A549 treated with RU486 at 1 μM for 4 hours (cell line): ENCODE measurements at places on chromosomes 6 and 20. TPM values are rescaled to one million over a fixed set of nuclear protein-coding genes. Genes with fewer than 3 reads are reported as not detected.

Gene APMAP
- 145 to 166 TPM (median 162 TPM) in 5 replicates for total RNA-seq

Gene DEF6
- total RNA-seq: 0.05 to 0.08 TPM (median 0.06 TPM) in 4 of 5 replicates, not detected in the other

Gene TCF15
- total RNA-seq: not detected in 5 replicates

Gene C6orf58
- total RNA-seq: 0.13 to 0.33 TPM (median 0.13 TPM) in 3 of 5 replicates, not detected in the others

Gene ULBP2
- 2.7 to 4.2 TPM (median 3.5 TPM) in 5 replicates for total RNA-seq

Gene MICB
- total RNA-seq: 6.0 to 8.4 TPM (median 7.5 TPM) in 5 replicates

Gene PRICKLE4
- total RNA-seq: 0.61 to 1.3 TPM (median 0.63 TPM) in 3 of 5 replicates, not detected in the others

Gene ARHGAP40
- not detected in 5 replicates for total RNA-seq

Gene HLA-F
- total RNA-seq: 3.5 to 5.1 TPM (median 4.4 TPM) in 5 replicates

Gene COL12A1
- total RNA-seq: 3.8 to 7.6 TPM (median 6.1 TPM) in 5 replicates

Gene CLPSL2
- total RNA-seq: 0.50 to 1.4 TPM (median 1.3 TPM) in 4 of 5 replicates, not detected in the other

Gene RPS6KA2
- 0.07 to 0.46 TPM (median 0.08 TPM) in 5 replicates for total RNA-seq

Gene ERVFRD-1
- not detected in 5 replicates for total RNA-seq

Gene BHLHE23
- total RNA-seq: not detected in 5 replicates

Gene CLDN20
- total RNA-seq: not detected in 5 replicates

Gene OLIG3
- not detected in 5 replicates for total RNA-seq

Gene UNC5CL
- total RNA-seq: 0.30 to 0.57 TPM (median 0.42 TPM) in 5 replicates

Gene TRIM40
- total RNA-seq: not detected in 5 replicates

Gene RIPPLY2
- 0.46 to 0.91 TPM (median 0.84 TPM) in 3 of 5 replicates, not detected in the others for total RNA-seq

Gene PKIG
- total RNA-seq: 34.8 to 41.2 TPM (median 40.0 TPM) in 5 replicates

Gene SLC26A8
- not detected in 5 replicates for total RNA-seq

Gene FAM83D
- 57.5 to 78.2 TPM (median 64.8 TPM) in 5 replicates for total RNA-seq
